Kasumi-1 (cell line): ENCODE measurements at places on chromosomes 4 and X.
A peak's percentile ranks its signal among the peaks of the same experiment; 100 is the strongest.

DNA sequence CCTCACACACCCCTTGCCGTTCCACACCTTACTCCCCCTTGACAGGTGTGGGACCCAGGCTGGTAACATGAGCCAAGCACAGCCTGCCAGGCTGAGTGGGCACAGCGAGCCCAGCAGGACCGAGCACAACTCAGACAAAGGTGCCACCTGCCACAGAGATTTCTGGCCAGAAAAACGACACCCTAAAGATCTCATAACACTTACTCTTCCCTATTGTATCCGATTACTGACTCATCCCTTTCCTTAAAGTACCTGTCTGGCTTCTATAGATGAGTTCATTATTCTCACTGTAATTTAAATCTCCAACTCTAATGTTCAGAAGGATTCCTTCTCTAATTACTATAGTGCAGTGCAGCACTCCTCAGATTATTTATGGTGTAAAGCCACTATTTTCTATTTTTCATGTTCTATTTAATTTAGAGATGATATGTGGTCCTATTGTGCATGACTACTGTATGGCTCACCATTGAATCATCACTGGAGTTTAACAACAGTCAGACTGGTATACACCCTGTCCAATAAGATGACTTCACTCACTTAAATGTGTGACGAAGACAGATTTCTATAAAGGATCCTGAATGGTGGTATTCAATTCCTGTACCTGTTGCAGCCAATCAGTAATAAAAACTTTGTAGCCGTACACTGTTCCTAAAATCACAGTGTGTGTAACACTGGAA lies 7.6 kb upstream of the SYTL5 start:
- DNase-seq, result no peak

- DNase-seq, result no peak
Observed at GRCh38 chrX:57752866-57753265, 72.8 kb upstream of the NLRP2B start.

DNA sequence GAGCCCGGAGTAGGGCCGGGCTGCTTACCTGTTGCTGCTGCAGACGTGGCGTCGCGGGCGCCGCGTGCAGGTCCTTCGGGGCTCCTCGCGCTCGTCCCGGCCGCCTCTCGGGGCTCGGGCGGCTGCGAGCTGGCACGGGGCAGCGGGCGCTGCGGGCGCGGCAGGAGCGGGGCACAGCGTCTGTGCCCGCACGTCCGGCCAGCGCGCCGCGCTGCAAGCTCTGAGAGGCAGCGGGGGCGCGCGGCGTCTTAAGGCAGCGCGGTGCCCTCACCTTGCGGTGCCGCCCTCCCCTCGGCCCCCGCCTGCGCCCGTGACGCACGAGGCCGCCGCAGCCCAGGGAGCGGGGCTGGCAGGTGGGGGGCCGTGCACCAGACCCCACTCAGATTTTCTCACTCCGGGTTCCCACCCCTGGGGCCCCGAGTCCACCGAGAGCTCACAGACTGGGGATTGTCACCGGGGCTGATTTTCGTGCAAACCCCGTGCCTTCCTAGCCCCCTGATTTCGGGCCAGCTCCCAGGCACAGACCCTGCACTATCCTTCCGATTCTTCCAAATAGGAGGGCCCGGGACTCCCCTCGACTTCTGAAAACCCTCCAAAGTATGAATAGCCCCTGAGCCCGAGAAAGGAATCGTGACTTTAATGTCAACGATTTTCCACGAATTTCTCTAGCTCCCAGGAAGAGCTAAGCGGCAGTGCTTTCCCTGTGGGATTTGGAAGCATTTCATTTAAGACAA lies at the start of gene GPR101:
Gene GPR101, minus strand, starts transcription at position 222 of the 734 bp plus-strand sequence. CDS start 2,321 bp downstream, outside the sequence.
- no peak for DNase-seq

GRCh38 chr4:3700736-3701135 lies 65.4 kb upstream of the ADRA2C start:
- DNase-seq, result no peak

DNA sequence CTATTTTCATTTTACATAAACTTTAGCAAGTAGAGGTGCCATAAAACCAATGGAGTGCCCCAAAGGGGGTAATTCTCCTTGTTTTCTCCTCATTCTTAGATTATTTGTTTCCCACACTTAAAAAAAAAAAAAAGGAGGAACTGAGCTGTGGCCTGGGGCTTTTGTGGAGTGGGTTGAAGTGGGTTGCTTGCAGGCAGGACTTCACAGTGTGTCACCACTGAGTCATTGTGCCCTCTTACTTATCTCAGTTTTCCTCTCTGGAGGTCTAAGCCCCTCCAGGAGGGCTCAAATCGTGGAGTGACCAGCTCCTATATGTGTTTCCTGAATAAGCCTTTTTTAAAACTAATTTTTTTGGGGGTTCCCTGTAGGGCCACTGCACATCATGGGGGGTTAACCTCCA lies 69.0 kb downstream of the SLC16A2 start:
- DNase-seq, result no peak

- peak; percentile 12 for DNase-seq
Observed at GRCh38 chr4:80875642-80876041, 154.9 kb upstream of the BMP3 start.

- DNase-seq, result peak; percentile 68
Observed at GRCh38 chrX:101617211-101618191, at the start of gene ARMCX6. Gene ARMCX6, minus strand, starts transcription at chrX:101618000. Its CDS starts 1,380 bp downstream, at chrX:101616620.

DNA sequence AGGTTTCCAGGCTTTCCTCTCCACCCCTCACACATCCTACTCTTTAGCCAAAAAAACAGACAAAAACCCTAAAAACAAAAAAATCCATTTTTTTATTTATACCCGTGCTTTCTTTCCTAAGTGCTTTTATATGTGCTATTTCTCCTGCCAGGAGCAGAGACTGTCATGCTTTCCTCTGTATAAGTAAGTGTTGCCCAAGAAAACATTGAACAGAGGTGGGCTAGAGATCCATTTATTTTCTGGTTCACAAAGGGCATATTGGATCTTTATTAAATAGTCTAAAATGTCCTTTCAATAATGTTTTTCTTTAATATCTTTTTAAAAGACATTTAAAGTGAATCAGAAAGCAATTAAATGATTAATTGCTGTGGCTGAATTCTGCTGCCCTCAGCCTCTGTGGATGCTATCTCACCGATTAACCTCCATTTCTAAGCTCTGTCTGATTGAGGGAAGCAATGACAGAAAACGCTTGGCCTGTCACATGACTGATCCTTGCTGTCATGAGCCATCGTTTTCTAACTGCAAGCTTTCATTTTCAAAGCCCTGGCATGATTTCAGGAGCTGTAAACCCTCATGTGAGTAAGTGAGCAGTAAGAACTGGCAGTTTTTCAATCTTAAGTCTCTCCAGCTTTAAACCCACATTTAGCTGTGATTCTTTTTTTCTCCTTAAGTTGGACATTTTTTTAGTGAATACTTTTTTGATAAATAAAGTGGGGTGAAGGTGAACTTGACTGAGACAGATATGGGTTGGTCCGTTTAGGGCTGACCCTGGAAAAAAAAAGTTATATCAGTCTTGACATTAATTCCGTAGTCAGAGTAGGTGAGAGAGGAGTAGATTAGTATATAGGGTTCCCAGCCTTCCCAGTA lies 180.7 kb upstream of the PGRMC2 start:
- no peak for DNase-seq

- no peak for DNase-seq
Observed at GRCh38 chr4:154623436-154623835, 11.0 kb upstream of the FGG start.
